Activated CD8-positive, alpha-beta T cell treated with anti-CD3 and anti-CD28 coated beads, Interleukin-2, amount 10 ng/mL, durations not matched to agents 7 days and 5 days (primary cell): ENCODE measurements at places on chromosomes 6 and 20.

- DNase-seq: no peak
These were observed 87.1 kb downstream of the SOX4 start for GRCh38 chr6:21680611-21681010.

DNA sequence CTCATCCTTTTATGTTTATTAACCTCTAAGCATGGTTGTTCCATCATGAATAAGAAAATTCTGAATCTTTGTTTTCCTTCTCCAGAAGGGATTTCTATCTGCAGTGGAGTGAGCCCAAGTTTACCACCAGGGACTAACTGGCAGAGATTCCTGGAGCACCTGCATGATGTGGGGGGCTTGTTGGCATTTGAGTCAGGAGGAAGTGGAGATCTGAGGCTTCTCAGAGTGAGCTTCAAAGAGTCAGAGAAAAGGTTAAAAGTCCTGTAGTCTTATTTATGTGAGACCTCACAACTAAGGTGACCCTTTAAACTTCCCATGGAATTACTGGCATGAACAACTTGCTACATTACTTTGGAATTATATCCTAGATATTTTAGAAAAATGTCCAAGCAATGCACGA, 138.1 kb upstream of the SLC24A3 start:
- DNase-seq: no peak

- no peak for DNase-seq
These were observed 113.9 kb downstream of the PRDM1 start for GRCh38 chr6:106199998-106200397.

DNA sequence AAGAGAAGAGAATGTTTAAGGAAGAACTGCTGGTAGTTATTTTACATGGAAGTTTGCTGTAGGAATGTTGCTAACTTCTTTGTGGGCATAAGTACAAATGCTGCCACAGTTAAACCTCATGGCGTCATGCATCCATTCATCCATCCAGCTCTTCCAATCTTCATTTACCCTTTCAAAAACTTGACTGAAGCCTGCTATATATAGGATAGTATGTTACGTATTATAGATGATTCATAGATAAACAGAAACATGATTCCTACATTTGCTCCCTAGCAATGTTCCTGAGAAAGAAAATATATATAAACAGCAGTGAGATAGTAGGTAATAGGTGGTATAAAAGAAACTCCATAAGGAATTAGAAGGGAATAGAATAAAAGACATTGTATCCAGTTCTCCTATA, 93.7 kb downstream of the NDUFAF5 start:
- no peak for DNase-seq

GRCh38 chr6:19849755-19850154, 12.6 kb downstream of the ID4 start:
- DNase-seq: no peak

DNA sequence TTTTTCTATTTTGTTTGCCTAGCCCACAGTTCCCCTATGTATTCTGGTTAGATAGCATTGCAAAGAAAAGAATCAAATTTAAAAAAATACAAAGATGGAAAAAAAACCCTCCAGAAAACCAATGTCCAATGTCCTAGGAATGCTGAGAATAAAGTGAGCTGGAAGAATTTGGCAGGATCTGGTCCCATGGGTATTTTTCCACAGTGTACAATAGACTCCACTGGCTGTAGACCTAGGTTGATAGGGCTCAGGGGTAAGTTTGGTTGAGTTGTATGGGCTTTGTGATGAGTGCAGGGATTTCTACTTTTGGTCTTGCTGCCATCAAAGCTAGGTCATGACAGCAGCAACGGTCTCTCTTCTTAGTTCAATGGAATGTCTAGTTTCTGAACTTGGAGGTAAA, 41.5 kb downstream of the SLC22A2 start:
- no peak for DNase-seq

GRCh38 chr6:81812401-81812800, 59.9 kb upstream of the TENT5A start:
- DNase-seq: no peak
